ENCODE measurements at places on chromosomes 1 and 21.

GRCh38 chr1:164671323-164671965 is 112.5 kb downstream of the PBX1 start:
- no peak for DNase-seq

DNA sequence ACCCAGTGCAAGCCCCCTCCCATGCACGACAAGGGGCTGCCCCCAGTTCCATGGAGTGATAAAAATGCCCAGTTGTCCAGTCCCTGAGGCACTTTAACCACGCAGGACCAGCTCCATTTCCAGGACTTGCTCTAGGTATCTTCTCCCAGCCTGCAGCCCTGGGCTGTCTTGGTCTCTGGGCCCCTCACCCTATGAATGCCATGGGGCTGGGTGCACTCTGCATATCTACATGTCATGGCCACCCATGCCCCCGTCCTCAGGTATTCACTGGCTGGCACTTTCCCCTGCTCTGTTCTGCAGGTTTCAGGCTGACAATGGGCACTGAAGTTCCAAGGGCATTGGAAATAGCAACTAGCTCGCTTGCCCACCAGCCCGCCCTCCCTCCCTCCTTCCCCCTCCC is 19.6 kb upstream of the C1orf174 start:
- DNase-seq: no peak

DNA sequence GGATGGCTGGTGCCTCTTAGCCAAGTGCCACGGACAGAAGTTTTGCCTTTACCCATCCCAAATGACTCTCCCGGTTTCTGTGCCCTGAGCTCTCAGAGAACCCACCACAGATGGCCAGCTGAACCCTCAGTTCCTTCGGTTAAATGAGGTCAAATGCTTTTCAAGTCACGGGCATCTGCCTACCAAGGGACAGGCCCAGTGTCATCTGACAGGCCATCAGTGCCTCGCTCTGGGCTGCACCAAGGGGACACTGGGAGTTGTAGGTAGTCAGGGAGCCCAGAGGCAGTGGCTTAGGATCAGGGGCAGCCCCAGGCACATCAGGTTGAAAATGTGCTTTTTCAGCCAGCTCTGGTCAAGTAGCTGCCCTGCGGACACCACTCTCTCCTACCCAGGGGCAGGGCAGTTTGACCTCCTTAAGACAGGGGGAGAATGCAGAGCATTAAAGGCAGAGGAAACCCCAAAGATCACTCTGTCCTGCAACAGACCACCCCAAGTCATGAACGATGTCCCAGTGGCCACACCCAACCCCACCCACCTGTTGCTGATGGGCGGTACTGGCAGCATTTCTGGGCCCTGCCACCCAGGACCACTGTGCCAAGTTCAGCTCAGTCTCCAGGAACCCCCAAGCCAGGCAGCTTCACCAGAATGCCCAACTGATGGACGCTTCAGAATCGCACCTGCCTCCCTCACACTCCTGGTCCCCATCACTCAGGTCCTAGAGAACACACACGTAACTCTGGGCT is 60.7 kb downstream of the CASZ1 start:
- DNase-seq: no peak

- peak; percentile 34 for DNase-seq
These were observed 104.8 kb downstream of the RERE start for GRCh38 chr1:8712413-8713231.

DNA sequence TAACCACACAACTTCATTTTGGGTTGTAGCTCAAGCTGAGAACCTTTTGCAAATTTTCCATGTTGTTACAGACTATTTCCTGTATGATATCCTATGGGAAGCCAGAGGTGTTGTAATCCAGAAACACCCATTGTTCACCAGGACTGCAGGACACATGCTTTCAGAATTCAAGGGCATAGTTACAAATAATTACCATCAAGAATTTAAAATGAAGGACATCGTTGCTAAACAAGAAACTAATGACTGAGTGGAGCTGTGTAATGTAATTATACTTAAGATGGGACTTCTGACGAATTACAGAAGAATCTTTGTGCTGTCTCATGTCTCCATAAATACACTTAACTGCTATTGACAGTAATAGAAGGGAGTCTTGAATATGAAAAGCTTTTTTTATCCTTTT is 47.6 kb upstream of the HOOK1 start:
- no peak for DNase-seq

GRCh38 chr1:174322202-174322862 is 125.4 kb upstream of the GPR52 start:
- DNase-seq: no peak

DNA sequence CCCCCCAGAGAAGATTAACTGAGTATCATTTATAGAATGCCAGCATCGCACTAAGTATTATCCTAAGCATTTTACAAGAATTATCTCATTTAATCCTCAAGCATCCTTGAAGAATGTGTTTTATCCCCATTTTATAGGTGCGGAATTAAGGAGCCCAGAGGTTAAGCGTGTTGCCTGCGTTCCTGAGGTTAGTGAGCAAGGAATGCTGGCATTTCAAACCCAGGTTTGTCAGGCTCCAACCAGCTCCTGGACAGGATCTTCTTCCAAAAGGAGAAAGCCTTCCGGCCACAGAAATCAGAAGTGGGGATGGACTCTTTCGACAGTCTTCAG is 82.3 kb downstream of the SSBP3 start:
- DNase-seq: no peak

DNA sequence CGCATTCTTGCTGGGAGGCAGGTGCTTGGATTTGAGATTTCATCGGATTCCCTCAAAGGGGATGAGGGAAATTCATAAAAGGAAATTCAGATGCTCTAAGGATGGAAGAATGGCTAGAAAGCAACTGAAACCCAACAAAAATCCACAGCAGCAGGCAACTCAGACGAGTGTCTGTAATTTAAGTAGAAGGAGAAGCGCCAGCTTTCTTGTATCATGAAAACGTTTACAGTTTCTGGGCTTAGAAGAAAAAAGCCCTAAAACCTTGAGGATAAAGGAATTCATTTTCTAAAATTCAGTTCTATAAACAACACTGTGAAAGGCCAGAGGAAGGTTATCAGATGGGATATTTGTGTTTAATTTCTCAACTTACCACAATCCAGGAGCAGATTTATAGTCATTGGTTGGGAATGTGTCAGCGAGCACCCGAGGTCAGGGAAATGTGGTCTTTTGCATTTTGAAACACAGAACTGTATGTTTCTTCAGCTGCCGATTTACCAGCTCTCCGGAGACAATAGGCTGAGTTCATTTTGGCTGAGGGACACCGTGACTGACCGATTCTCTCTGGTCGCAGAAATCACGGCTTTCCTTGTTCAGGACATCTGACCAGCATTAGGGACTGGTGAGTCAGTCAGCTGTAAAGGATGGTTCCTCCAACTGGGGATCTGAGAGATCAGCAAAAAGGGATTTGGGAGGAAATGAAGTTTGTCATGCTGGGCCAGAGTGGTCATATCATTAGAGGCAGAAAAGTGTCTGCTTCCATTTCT is 111.6 kb upstream of the ERRFI1 start:
- no peak for DNase-seq

DNA sequence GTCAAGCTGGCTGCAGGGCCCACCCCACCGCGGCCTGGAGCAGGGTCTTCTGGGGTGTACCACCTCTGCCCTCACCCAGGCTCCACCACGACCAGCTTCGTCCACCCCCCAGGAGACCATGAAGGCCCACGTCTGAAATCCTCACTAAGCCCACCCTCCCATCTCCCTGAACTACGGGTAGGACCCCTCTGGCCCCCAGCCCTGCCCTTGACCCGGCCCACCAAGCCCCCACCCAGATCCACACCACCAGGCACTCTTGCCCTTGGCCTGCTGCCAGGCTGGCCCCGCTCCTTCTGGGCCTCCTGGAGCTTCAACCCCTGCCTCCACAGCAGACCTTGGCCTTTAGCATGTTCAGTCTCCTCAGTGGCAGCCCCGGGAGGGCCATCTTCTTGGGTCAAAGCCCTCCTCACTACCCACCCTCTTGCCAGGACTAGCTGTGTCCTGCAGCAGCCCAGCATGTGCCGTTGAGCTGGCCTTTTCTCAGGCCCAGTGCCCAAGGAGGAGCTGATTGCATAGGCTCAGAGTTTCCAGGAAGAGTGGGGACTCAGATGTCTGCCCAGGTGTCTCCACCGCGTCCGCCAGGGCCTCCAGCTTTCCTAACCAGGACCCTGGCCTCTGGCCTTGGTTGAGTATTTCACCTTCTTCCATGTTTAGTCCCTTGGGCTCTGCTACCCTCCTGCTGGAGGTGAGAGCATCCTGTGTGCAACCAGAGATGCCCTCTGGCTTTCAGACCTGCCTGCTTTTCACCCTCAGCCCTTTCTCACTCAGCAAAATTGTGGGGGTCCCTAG is 17.7 kb upstream of the SAMD11 start:
- no peak for DNase-seq

DNA sequence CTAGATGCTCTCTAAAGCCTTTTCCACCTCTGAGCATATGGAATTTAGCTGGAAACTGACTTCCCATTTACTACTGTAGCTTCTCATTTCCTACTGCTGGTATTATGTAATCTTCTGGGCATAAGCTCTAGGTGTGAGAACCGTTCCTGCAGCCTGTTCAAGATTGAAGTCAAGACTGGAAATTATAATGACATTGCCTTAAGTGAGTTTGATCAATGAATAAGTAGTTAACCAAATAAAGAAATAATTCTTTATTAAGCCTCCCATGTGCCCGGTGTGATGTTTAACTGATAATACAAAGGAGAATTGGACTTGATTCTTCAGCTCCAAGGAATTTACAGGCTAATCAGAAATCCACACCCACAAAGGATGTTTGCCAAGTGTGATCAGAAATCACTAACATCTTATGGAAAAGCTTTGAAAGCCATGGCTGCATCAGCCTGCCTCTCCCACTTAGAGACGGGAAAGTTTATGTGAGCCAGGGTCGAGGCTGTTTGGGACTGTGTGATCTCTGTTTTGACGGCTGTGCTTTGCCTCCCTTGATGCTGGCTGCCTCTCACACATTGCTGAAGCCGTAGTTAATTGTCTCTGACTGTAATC is 36.4 kb upstream of the PRELP start:
- no peak for DNase-seq

- DNase-seq: peak; percentile 81
These were observed 5.7 kb downstream of the KRTCAP2 start for GRCh38 chr1:155167166-155168104.

DNA sequence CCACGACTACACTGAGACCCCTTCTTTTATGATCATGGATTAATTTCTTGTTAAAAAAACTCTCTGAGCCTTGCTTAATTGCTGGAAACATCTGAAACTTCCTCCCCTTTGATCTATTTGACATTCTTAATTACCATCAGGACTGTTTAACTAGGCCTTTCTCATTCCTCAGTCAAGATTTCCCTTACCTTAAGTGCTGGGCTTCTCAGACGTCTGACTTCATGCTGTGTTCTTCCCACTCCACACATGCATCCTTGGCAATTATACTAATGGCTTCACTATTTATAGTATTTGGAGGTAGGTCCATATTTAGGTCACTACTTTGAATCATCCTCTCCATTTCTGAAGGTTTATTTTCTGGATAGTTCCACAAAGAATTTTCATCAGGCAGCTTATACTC is 341.3 kb upstream of the TMPRSS15 start:
- DNase-seq: no peak

DNA sequence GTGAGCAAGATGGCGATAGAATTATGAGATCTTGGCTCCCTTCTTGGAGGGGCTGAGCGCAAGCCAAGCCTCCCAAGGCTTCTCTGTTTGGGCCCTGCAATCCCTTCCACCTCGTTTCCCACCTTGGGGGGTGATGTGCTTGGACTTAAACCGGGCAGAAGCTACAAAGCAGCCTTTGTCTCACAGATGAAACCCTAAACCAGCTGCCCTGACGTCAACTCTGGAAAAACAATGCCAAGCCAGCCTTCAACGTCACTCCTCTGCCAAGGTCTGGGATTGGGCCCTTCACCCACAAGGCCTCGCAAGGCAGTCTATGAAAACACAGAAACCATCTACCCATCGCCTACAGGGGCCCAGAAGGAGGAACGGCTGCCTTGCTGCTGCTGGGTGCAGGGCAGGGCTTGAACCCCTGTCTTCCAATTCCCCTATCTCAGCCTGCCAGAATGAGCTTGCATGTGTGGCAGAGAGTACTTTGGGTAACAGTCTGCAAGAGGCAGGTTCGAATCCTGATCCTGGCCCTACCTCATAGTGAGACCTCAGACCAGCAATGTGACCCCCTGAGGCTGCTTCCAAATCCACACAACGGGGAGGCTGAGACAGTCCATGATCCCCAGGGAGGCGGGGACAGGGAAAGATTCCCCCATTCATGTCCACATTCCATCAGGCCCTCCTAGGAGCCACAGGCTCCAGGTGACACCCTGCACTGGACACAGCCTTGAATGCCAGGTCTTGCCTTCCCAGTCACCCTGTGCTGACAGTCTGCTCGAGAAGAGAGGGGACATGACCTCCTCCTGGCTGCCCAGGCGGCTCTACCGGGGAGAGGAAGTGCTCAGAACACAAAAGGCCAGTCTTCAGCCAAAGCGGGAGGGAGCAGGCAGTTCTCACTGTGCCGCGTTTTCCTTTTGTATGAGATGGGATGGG is 15.0 kb downstream of the IFFO2 start:
- no peak for DNase-seq

- no peak for DNase-seq
These were observed 18.2 kb upstream of the TRNAU1AP start for GRCh38 chr1:28534671-28535070.
